ENCODE measurements at places on chromosomes 16 and 17.
A peak's percentile ranks its signal among the peaks of the same experiment; 100 is the strongest.

- no peak for DNase-seq
Measured at GRCh38 chr16:89417352-89417751, 73.0 kb downstream of the ANKRD11 start.

GRCh38 chr16:19696328-19696727, 21.7 kb downstream of the KNOP1 start:
- peak; percentile 66 for DNase-seq

- DNase-seq = no peak
Measured at GRCh38 chr17:40554646-40555295, 10.5 kb downstream of the CCR7 start.

DNA sequence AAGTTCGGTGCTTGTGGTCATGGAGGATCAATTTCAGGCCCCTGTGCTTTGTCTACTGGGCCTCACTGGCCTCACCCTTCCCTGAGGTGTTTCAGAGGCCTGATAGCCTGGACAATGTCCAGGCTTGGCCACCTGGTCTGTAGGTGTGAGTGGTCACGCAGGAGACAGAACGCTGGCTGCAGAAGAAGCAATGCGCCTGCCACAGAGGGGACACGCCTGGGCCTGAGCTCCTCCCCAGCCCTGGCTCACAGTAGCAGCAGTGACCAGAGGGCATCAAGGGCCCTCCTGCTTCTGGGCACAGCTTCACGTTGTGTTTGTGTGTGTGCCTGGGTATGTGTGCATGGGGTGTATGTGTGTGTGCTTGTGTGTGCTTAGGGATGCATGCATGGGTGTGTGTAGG, 1.9 kb upstream of the PITPNM3 start:
- no peak for DNase-seq

GRCh38 chr16:3689731-3690130, 27.6 kb downstream of the TRAP1 start:
- DNase-seq = no peak

DNA sequence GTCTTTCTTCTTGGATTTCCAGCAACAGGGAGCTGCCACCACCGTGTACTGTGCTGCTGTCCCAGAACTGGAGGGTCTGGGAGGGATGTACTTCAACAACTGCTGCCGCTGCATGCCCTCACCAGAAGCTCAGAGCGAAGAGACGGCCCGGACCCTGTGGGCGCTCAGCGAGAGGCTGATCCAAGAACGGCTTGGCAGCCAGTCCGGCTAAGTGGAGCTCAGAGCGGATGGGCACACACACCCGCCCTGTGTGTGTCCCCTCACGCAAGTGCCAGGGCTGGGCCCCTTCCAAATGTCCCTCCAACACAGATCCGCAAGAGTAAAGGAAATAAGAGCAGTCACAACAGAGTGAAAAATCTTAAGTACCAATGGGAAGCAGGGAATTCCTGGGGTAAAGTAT, 389.0 kb downstream of the MAF start:
- DNase-seq = no peak

- no peak for DNase-seq
Measured at GRCh38 chr17:60303406-60304099, 88.4 kb downstream of the USP32 start.

DNA sequence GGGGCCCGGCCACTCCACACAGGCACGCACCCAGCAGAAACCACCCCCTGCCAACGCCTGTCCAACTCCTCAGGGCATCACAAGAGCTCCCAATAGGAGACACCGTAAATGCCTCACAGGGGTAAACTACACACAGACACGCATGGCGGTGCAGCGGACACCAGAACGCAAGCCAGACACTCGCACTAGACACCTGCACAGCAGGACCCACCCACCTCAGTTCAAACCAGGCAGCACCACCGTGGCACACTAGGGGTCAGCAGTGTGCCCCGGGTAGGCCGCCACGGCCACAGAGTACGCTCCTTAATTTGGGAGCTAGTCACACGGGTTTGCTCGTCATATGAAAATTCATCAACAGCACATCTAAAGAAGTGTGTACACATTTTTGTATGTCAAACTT, 3.4 kb downstream of the SLC38A10 start:
- DNase-seq = no peak

GRCh38 chr17:28319598-28319935, 567 bp downstream of the TMEM97 start:
- DNase-seq = no peak

DNA sequence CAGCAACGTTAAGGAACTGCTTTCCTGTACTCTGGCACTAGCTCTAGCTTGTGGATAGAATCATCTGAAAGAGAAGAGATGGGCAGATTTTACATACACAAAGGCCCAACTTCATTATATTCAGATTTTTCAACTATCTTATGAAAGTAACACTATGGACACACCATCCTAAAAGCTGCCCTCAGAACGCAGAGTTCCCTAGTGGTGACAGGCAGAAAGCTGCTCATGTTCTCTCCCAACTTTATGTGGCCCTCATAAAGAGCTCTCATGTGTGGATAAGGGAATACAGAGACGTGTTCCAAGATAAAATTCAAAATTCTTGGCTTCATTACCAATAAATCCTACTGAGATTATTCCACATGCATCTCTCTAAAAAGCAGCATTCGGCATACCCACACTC, 1.5 kb downstream of the CFAP20 start:
- no peak for DNase-seq

GRCh38 chr17:41888332-41888965, 23.2 kb upstream of the KLHL11 start:
- no peak for DNase-seq

- DNase-seq = no peak
Measured at GRCh38 chr17:14875557-14876412, 389.3 kb downstream of the PMP22 start.

GRCh38 chr16:59540621-59541020, 806.5 kb upstream of the GOT2 start:
- DNase-seq = no peak

GRCh38 chr16:1102921-1103635, 7.0 kb upstream of the C1QTNF8 start:
- no peak for DNase-seq

DNA sequence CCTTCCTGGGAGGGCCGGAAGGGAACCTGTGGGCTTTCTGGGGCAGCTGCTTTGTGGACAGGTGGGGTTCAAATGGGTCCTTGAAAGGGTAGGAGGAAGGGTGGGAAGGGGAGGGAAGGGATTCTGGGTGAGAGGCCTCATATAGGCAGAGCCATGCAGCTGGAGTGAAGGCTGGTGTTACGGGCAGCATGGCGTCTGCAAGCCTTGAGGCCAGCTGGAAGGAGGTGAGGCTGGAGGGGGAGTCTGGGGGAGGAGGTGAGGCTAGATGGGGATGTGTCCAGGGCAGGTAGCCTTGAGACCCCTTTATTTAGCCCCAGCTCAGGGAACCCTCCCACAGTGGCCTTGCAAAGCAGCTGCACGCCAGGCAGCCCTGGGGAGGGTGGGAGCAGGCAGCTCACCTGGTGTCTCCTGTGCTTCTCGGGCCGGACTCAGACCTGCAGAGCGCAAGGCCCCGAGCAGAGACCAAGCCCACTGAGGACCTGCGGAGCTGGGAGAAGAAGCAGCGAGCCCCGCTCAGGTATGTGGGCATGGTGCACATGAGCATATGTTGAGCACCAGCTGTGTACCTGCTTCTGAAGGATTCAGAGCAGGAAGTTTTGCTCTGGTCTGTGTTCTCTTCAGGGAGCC, 50.6 kb downstream of the SNX20 start:
- no peak for DNase-seq

- no peak for DNase-seq
Measured at GRCh38 chr16:88633684-88634140, 4.7 kb upstream of the IL17C start.

DNA sequence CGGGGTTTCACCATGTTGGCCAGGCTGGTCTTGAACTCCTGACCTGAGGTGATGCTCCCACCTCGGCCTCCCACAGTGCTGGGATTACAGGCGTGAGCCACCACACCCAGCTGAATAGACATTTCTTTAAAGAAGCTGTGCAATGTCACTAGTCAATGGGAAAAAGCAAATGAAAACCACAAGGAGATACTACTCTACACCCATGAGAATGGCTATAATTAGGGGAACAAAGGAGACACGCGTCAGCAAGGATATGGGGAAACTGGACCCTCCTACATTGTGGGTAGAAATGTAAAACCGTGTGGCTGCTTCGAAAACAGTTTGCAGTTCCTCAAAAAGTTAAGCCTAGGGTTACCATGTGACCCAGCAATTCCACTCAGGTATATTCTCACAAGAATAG, 103.4 kb downstream of the VPS53 start:
- DNase-seq = no peak

DNA sequence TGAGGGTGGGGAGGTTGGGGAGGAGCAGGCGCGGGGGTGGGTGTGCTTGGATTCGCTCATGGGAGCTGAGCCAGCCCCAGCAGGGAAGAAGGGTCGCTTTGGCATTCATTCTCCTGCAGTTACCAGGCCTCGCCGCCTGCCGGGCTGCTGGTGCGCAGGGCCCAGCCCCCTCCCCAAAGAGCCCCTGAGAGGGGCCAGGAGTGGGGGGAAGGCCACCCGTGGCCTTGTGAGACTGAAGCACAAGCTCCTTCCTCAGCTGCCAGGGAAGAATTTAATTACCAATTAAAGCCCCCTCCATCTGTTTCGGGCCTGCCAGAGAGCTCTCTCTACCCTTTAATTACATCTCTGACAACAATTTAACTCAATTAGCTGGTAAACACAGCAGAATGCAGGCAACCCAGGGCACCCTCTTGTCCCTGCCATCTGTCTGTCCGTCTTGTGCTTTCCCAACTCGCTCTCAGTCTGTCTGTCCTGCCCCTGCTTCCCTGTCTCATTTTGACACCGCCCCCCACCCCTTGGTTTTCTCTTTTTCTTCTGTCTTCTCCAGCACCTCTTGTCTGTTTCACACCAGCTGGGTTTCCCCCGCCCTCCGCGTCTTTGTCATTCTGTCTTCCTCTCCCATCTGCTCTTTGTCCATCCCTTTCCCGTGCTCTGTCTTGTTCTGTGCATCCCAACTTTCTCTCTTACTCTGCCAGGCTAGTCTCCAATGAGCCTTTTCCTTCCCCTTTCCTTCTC, 32.7 kb downstream of the CDK5RAP3 start:
- no peak for DNase-seq

Measured in skeletal muscle cell (primary cell).